ENCODE measurements at places on chromosomes 4 and X.

GRCh38 chr4:100938698-100939097, 408.6 kb downstream of the PPP3CA start:
- no peak for DNase-seq

DNA sequence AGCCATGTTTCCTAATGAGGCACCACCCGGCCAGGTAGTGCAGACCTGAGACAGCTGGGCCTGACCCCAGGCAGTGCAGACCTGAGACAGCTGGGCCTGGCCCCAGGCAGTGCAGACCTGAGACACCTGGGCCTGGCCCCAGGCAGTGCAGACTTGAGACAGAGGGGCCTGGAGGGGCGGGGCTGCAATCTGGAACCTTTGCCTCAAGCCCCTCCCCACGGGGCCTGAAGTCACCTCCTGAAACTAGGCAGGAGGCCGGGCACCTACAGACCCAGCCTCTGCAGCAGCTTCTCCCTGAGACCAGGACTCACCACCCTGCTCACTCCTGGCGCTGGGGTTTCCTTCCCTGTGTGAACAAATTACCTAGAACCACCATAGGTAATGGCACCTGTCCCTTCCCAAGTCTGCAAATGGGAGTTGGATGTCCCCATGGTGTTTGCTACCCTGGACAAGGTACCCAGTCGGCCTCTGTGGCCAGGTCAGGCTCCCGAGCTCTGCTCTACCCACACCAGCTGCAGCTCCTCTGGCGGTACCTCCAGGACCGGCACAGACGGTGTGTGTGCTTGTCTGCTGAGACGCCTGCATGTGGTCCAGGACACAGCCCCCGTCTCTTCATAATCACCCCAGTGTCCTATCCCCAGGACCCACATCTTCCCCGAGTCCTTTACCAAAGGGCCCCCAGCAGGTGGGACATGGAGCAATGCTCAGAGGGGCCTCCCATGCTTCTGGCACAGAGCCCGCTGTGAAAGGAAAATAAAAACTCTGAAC, 53.1 kb upstream of the C4orf50 start:
- DNase-seq = no peak

DNA sequence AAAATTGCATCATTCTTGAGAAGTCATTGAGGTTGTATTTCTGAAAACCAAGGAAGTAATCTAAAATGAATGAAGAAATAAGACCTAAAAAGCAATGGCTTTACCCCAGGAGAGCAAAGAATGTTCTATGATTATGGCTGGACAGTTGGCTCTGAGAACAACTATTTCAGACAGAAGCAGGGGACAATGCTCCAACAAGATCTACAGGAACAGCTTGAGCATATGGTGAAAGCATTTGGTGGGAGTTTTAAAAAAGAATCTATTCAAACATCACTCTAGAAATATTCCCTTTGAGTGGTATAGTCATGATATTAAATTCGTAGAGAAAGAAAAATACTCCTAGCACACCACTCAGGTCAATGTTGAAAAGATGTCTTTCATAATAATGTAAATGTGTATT, 26.7 kb downstream of the DYNLT3 start:
- DNase-seq = no peak

GRCh38 chrX:17542123-17542522, 167.1 kb downstream of the NHS start:
- DNase-seq = no peak

DNA sequence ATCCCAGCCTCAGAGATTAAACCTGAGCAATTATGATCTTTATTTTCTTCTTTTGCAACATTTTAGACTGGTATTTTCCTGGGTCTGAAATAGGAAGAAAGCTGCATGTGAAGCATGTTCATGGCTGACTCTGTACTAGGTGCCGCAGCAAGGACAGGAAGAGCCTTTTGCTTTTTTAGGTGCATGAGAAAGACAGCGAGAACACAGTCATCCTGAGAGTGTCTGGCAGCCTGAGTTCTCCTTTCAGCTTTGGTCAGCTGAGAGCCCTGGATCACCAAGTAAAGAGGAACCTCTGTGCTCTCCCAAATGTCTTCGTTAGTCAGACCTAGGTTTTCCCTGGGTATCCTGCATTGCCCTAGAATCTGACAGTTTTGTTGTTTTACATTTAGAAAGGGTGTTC, 29.8 kb downstream of the FAM149A start:
- DNase-seq = no peak

DNA sequence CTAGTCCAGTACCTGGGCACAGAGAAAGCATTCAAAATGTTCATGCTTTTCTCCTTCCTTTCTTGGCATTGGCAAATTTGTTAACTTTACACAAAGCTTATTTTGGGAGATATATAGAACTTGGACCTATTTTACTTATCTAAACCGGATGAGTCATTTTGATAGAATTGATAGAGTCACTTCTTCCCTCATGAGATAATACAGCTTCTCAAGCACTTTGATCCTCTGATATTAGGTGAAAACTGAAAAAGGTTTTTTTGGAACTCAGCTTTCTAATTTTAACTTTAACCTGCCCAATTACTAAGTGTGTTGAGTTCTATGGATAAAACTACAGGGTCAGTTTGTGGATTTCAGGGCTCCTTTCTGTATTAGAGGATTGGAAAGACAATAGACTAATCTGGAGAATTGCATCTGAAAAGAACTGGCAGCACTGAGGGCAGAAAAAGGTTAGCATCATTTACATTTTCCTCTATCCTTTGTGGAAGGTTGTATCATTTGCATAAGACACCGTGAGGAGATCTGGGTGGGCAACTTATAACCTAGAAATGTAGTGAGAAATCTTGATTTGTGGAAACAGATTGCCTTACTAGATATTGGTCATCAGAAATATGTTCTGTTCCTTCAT, 2.4 kb downstream of the WDR44 start:
- DNase-seq = no peak

DNA sequence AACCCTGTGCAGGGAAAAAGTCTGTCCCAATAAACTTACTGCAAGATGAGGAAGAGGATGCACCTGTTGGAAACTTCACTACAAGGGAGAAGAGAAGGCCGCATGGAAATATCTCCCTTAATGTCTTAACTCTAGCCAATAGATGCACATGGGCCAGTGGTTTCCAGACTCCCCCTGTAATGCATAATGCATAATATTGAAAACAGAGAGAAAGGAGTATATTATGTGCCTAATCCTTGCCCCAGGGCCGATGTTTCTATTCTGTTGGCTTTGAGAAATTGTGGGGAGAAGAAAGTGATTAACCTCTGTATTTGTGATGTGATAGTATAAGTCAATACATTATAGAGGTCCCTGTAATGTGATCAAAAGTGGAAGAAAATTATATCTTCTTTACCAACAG, 37.2 kb downstream of the INTS12 start:
- DNase-seq = no peak

GRCh38 chr4:174266416-174266815, 17.1 kb downstream of the FBXO8 start:
- DNase-seq = no peak

GRCh38 chr4:24988776-24989175, 42.0 kb downstream of the LGI2 start:
- no peak for DNase-seq

GRCh38 chrX:55132416-55132815, 43.6 kb downstream of the PAGE2 start:
- no peak for DNase-seq

DNA sequence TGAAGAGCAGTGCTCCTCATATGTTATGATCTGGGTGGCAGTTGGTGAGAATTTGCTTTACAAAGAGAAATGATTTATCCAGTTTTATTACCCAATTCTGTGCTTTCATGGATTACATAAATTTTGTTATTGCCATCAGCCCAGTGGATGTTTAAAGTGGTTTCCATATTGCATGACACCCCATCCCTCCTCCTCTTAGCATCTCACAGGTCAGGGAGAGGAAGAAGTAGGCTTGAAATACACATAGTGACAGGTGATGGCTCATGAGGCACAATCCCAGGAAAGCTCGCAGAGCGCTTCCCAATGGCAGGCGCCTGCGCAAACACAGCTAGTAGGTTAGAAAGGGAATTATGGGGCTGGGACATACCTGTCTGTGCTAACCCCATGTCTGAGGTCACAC, 47.7 kb upstream of the GATB start:
- DNase-seq = no peak

DNA sequence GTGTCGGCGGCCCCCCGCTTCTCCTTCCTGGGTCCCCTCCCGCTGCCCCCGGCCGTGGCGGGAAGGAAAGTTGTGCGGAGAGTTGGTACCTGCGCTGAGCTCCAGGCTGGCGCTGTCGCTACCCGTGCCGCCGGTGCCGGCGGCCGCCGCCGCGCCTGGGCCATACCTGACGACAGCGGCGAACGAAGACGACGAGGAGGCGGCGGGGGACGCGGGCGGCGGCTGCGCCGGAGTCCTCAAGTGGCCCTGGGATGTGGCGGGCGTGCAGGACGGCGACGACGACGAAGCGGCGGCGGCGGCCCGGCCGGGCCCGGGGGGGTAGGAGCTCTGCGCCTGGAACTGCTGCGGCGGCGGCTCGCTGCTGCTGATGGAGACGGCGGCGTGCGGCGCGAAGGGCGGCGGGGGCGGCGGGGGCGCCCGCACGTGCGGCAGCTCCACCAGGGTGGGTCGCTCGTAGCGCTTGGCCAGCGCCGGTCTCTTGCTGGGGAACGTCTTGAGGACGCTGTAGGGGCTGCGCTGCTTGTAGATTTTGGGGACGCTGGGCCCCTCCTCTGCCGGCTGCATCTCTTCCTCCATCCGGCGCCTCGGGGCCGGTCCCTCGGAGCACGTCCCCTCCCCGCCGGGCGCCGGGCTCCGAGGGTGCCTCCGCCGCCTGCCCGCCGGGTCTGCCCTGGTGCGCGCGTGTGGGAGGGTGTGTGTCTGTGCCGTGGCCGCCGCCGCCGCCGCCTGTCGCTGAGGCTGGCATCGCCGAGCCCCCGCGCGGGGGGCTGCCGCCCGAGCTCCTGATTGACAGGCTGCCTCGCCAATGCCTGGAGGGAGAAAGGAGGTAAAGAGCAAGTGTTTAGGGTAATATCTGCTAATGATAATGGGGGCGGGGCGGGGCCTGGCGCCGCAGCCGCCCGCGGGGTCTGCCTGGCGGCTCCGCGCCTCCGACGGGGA, 618 bp downstream of the BEND4 start:
- no peak for DNase-seq

DNA sequence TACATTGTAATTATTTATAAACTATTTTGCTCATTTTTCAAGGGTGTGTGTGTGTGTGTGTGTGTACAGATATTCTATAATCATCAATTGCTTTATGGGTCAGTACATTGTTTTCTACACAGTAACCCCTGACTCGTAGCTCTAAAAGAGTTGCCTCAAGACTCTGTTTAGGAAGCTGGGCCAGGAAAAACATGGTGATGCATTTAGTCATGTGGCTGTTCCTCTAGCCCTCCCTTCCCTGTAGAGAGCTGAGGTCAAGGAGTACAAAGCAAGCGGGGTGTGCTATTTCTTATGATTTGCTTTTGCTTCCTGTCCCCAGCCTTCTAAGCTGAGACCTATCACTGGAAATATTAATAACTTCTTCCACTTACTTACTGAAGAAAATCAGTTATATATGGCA, 34.8 kb upstream of the SPANXD start:
- DNase-seq = no peak

- DNase-seq = no peak
Observed at GRCh38 chrX:30580641-30581040, 3.1 kb upstream of the TASL start.

GRCh38 chr4:155474758-155475157, 98.0 kb upstream of the MAP9 start:
- DNase-seq = no peak

- DNase-seq = no peak
Observed at GRCh38 chr4:150934022-150934421, 81.1 kb downstream of the LRBA start.

GRCh38 chr4:119933606-119934005, 133.0 kb downstream of the MAD2L1 start:
- DNase-seq = no peak

GRCh38 chrX:4787971-4788370, 1074.5 kb upstream of the PRKX start:
- no peak for DNase-seq

DNA sequence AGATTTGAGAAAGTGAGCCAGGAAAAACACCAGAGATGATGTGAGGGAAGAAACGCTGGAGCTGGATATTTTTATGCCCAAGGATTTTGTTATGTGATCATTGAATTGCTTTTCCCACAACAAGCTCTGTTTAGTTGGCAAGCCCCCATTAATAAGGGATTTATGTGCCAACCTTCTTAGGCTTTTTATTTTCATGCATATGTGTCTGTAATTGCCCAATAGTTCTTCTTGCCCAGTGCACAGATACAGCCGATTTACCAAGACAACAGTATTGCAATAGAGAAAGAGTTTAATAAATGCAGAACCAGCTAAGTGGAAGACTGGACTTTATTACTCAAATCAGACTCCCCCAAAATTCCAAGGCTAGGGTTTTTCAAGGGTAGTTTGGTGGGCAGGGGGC, 57.7 kb downstream of the TRIM2 start:
- no peak for DNase-seq

DNA sequence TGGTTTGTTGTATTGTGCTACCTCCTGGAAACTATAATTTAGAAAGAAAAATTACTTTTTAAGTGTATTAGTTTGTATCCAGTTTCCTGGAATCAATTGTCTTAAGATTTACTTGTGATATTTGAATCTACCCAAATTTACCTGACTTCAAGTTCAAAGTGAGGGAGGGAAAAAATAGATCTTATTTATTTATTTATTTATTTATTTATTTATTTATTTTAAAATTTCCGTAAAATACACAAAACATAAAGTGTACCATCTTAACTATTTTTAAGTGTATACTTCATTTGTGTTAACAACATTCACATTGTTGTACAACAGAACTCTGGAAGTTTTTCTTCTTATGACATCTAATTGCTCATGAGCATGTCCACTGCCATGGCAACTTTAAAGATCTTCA, 356.0 kb downstream of the DACH2 start:
- DNase-seq = no peak

DNA sequence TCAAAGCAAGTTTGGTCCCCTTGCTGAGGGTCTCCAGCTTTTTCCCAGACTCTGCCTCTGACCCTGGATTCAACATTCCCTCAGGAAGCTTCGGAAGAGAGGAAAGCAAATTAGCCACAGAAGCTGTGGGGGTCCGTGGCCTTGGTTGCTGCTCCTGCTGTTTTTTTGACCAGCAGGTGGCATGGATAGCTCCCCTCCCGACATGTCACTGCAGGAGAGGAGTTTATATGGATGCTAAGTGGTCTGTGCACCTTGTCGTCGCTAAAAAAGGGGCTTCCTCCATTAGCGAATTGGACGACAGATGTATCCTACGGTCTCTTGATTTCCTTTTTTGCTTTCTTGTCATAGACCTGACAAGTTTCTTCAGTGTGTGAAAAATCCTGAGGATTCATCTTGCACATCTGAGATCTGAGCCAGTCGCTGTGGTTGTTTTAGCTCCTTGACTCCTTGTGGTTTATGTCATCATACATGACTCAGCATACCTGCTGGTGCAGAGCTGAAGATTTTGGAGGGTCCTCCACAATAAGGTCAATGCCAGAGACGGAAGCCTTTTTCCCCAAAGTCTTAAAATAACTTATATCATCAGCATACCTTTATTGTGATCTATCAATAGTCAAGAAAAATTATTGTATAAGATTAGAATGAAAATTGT, 70.2 kb downstream of the CD38 start:
- DNase-seq = no peak

- DNase-seq = no peak
Observed at GRCh38 chr4:182454440-182455013, 211.3 kb downstream of the TENM3 start.

Data from vagina (tissue), 2 donors.